ENCODE measurements at places on chromosomes 6 and 20.

- no peak for DNase-seq
These were observed at the start of gene WFDC5 for GRCh38 chr20:45114465-45115385. TSS of gene WFDC5 (minus strand) at chr20:45115174. CDS start at chr20:45115083, 91 bp downstream.

- DNase-seq: no peak
These were observed 31.7 kb downstream of the WRNIP1 start for GRCh38 chr6:2796861-2797260.

DNA sequence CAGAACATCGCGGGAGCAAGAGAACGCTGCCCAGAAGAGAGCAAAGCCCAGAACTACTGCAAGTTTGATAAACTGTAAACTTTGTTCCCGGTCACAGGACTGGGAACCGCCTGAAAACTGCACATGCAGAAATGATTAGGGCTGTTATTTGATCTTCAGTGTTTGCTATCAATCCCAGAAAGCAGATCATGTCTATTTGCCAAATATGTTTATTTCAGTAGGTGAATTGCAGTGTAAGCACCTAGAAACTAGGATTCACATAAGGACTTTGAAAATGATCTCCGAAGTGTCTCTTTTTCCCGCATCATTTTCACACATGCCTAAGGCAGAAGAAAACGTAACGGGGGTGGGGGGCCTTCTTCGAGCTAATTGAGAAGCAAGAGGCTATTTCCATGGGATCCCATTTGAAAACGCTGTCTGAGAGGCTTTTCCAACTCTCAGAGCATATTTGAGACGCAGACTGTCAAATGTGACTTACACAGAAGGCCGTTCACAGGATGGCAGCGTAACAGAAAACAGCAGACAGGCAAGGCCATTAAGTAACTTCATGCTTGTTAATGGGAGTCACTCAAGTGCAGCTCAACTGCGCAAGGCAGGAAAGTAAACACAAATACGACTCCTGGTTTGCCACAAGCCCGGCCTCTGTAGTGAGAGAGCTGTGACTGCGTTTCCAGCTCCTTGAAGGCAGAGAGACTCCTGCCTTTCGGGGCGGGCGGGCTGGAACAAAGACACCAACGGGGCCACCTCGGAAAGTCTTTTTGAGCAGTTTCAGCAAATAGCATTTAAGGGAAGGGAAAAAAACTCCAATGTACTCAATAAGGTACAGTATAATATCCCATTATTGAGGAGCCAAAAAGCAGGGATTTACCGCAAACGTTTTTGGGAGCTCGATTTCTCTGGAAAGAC is 144.7 kb upstream of the ZNF217 start:
- peak; percentile 97 for DNase-seq

DNA sequence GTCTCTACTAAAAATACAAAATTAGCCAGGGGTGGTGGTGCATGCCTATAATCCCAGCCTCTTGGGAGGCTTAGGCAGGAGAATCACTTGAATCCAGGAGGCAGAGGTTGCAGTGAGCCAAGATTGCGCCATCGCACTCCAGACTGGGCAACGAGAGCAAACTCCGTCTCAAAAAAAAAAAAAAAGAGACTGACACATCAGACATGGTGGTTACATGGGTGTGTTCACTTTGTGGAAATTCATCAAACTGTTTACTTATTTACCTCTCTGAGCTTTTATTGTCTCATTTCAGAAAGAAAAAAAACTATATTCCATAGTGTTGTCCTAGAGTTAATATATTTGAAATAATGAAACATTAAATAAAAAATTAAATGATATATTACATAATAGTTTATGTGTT is 64.8 kb downstream of the MBOAT1 start:
- no peak for DNase-seq

DNA sequence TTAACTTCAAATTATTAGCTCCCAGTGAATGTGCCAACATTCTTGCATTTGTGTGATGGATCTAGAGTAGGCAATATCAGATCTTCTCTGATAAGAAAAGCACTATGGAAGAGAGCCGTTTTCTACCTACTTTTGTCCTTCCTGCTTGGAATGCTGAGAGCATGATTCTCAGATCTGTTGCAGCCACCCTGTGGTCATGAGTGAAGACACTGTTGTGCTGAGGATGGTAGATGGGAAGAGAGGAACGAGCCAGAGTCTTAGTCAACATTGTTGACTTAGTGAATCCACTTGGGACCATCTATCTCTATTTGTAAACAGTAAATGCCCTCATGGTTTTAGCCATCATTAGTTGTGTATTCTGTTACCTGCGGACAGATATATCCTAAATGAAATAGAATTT is 202.6 kb downstream of the CD109 start:
- no peak for DNase-seq

GRCh38 chr20:38321959-38322598 is 18.1 kb downstream of the BPI start:
- DNase-seq: peak; percentile 76

DNA sequence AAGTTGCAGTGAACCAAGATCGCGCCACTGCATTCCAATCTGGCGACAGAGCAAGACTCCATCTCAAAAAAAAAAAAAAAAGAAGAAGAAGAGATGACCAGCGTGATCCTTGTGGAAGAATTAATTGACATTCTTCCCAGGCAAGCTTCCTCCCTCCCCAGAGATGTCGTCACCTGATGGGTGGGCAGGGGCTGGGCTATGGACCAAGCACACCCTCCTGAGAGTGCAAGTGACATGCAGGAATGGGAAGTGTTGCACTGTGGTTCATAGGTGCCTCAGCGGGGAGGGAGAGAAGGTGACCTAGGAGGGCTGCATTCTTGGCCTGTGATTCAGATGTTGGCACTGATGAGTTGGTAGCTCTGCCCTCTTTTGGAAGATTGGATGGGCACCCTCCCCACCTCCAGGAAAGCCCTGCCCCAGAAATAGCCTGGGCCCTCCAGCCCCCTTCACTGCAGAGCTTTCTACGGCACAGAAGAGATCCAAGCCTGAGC is 37.8 kb downstream of the TAF8 start:
- DNase-seq: peak; percentile 83

DNA sequence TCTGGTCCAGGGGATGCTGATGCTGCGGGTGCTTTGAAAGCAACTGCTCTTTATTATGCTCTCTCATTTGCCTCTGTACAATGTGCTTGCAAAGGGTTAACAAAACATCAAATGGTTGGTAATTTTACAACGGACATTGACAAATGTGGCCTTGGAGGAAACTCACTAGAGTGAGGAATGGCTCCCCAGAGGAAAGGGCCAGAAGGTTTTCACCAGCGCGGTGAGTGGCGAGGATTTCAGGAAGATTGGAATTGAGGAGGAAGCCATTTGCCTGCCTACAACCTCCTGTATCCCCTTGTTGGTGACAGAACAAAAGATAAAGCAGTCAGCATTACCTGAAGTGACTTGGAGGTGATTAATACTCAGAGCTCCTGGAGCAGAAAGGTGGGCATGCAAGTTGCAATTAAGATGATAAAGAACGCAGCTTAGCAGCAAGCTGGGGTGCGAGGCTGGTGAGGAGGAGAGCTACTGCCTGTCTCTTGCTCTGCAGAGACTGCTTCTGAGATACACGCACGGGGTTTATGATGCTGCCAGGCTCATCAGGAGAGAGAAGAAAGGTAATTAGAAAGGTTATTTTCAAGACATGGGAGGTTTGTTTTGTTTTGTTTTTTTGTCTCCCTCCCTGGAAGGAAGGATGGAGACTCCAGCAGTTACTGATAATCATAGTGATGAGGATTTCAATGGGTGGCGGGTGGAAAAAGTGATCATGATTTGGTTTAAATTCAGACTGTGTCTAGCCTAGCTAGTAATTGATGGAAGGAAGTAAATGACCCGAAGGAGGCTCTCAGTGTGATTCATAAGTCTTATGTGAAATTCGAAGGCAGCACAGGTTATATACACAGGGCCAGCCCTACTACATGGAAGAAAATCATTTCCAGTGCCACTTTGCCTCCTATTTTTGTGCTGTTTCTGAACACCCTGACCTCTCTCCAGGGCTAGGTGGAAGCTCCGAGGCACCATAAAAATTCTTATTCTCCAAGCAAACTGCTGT is 141.6 kb upstream of the DTNBP1 start:
- no peak for DNase-seq

DNA sequence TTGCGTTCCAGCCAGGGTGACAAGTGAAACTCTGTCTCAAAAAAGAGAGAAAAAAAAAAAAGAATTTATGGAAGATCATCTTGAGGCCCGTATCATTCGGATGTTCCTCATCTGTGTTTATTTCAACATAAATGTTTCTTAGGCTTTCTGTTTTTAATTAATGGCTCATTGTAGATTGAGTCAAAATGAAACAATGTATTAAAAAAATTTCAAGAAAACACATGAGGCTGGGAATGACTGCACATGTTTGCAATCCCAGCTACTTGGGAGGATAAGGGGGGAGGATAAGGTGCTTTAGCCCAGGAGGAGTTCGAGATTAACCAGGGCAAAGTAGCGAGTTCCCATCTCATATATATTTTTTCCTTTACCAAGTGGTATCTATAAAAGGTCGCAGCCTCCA is 47.3 kb downstream of the ITCH start:
- DNase-seq: peak; percentile 64

DNA sequence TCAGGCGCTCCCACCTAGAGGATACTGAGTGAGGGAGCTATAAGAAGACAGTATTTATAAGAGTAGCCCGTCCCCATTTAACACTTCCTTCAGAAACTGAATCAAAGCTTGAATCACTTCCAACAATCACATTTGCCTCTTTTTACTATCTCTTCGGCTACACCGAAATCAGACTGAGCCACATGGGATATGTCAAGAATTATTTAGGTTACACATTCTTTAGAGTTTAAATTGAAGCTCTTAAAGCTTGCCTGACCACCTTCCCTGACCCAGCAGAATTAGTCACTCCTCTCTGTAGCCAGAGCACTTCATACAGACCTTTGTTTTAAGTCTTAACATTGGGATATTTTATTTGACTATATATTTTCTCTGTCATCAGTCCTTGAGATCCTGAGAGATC is 163.7 kb downstream of the MAFB start:
- peak; percentile 33 for DNase-seq

DNA sequence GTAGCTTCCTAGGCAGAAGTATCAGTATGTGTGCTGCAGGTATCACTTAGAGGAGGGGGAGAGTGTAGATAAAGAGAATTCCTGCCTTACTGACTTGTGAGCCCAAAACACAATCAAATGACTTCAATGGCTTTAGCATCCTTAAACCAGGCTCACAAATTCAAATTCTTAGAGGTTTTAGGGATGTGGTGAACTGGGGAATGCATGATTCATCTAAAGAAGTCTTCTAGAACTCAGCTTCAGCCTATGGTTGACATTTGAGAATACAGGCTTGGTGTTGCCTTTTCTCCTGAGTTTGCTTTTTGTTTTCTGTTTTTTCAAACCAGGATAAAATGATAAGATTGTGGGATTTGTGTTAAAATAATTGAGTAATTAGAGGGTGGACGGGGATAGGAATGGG is 14.4 kb downstream of the SNRPC start:
- DNase-seq: peak; percentile 86

- DNase-seq: no peak
These were observed 1.1 kb upstream of the SMOC2 start for GRCh38 chr6:168439794-168440450.

DNA sequence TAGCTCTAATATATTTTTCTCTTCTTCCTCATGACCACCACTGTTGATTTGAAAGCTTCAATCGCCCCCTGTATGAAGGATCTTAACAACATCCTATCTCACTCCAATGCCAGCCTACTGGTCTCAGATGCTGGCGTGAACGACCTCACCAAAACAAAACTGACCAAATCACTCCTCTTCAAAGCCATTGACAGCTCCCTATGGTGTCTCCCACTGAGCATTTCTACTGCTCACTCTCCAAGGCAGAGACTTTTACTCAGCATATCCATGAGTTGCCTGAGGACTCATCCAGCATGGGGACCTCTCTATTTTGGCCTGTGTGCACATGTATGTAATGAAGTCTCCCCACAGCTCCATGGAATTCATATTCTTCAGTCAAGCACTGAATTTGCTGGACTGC is 520.4 kb downstream of the TFAP2B start:
- DNase-seq: no peak

- DNase-seq: no peak
These were observed 70.3 kb downstream of the RSPO3 start for GRCh38 chr6:127188744-127189143.

- DNase-seq: no peak
These were observed 4.3 kb upstream of the ADGB start for GRCh38 chr6:146594495-146594894.

- DNase-seq: no peak
These were observed 145.1 kb downstream of the CLIC5 start for GRCh38 chr6:45870531-45870930.

GRCh38 chr20:20731945-20732296 is 19.5 kb upstream of the RALGAPA2 start:
- DNase-seq: no peak

GRCh38 chr6:166707045-166707444 is 80.0 kb upstream of the RPS6KA2 start:
- DNase-seq: peak; percentile 20

GRCh38 chr6:104575536-104575935 is 284.2 kb downstream of the HACE1 start:
- DNase-seq: no peak

Data from EH (cell line).